Foreskin keratinocyte (primary cell): ENCODE measurements at places on chromosomes 1 and 21.

DNA sequence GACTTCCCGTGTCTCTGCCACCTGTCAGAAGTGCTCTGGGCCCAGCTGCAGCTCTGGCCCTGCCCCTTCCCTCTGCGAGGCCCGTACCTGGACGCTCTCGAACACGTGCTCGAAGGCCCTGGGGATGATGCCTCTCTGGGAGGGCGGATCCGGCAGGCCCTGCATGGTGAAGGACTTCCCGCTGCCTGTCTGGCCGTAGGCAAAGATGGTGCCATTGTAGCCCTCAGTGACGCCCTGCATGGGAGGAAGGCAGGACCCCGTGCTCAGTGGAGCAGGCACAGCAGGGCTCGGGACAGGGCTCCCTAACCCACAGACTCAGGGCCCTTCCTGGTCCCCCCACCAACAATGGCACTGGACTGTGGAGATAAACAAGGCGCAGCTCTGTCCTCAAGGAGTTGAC is 2.4 kb downstream of the KIF17 start:
- DNase-seq, result no peak

DNA sequence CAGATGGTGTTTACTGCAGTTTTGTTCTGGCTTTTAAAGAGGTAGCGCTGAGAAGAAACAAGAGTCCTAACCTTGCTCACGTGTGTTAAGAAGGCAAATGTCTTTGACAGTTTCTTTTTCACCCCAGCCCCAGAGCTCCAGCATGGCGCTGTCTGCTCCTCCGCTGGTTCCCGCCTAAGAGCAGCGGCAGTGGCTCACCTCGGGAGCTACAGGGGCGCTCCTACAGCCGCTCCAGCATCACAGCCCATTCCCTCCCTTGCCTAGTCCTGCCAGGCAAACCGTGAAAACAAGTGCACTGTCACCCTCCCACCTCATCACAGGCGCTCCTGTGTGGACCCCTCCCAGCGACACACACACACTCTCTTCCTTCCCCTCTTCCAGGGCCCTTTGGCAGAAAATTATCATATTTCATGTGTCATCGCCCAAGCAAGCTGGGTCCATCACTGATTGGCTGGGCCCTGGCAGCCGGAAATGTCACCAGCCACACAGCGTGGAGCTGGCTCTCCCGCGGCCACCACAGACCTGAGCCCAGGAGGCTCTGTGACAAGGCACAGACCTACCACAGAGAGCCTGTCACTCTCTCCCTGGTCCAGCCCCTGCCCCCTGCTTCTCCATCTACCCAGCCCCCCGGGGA is 1.2 kb upstream of the HIVEP3 start:
- DNase-seq, result no peak

- DNase-seq, result no peak
These were observed 156.6 kb downstream of the GREM2 start for GRCh38 chr1:240455228-240455821.

DNA sequence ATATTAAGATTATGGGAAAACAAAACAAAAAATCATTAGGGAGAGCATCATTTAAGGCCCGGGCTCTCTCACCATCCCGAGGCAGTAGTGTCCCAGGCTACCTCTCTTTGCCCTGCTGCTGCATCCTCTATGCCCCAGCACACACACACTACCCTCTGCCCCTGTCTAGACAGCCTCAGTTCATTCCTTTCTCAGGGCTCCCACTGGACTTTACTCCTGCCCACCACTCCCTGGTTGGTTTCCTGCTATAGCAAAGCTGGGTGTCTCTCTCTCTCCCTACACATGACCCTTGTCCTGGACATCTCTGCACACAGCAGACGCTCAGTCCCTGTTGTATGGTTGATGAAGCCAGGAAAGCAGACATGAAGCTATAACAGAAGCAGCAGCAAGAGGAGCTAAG is 30.7 kb downstream of the GNG12 start:
- no peak for DNase-seq

DNA sequence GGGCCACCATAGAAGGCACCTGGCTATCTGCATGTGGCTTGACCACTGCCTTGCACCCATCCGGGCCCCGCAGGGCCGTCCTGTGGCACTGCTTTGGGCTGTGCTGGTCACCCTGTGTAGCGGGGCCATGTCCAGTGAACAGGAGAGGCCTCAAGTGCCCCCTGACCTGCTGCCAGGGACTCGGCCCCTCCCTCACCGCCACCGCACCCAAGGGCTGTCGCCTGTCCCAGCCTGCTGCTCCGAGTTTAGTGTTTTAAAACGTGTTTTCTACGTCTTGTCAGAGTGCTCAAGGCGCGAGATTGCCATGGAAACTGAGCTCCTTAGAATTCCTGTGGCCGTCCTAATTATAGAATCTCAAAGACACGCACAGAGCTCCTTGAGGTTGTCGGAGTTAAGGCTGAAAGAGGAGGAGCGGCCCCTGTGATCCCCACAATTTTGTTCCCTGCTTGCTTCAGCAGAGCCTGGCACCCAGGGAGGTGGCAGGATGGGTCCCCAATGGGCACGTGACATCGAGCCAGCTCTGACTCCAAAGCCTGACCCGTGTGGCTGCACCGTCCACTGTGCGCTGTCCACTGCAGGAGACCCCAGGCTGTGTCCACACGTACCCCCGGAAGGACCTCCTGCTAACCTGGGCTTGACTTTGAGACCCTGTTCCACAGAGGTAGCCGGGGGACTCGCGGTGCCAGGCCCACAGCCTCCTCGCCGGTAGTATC is 66.2 kb downstream of the FAAP20 start:
- DNase-seq, result no peak

GRCh38 chr1:246221485-246222255 is 285.4 kb downstream of the SMYD3 start:
- DNase-seq, result no peak

DNA sequence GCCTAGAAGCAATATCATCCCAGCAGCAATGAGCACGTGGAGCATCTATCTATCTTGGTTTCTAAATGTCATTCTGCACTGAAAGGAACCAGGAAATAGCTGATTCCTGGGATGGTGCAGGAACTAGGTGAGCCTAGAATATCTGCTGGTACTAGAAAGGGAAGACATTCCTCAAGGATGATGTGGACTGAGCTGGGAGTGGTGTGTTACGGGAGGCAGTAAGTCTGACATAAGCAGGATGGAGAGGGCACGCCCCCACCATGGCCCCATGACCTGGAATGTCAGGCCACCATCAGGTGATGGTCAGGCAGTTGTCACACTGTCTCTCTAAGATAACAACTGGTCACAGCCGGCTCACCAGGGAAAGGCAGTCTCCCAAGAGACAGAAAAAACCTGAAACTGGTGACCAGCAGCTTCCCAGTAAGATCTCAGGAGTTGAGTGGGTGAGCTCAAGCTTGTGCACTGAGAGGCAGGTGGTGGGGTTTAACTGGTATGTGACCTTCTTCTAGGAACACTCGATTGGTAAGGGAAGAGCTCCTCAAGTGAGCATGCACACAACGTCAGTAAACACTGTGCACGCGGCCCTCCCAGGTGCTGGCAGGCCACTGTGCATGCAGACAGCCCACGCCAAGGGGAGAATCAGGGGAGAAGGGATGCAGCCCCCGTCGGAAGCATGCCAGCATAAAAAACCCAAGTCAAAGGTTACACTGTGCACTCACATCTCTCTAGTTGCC is 148.7 kb downstream of the ADSS2 start:
- peak; percentile 84 for DNase-seq

- DNase-seq, result no peak
These were observed 8.4 kb upstream of the FAAP20 start for GRCh38 chr1:2202843-2203601.

GRCh38 chr1:185322636-185323035 is 5.6 kb upstream of the IVNS1ABP start:
- no peak for DNase-seq

DNA sequence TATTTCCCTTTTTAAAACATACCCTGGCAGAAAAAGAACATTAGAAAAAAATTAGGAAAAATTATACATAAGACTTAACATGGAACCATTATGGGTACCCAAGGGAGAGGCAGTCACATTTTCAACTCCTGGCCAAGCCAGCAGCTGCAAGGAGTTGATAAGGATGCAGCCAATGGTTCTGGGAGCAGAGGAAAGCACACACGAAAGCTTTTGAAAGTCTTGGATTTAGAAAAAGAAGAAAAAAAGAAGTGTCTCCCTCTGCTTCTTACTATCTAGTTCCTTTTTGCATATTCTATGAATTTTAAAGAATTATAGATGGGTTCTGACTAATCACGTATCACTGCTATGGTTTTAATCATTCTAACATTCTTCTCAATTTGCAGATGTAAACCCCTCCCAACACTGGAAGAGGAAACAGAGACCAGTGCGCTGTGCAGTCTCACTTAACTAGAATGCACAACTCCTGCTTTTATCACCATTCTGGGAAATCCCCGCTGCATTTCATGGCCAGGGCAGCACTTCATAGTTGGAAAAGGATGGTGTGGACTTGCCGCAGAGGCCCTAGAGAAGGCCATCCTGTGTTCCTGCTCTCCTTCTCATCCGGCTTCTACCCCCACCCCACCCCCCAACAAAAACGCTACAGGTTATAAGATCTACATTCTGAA is 2.7 kb upstream of the CD58 start:
- no peak for DNase-seq

DNA sequence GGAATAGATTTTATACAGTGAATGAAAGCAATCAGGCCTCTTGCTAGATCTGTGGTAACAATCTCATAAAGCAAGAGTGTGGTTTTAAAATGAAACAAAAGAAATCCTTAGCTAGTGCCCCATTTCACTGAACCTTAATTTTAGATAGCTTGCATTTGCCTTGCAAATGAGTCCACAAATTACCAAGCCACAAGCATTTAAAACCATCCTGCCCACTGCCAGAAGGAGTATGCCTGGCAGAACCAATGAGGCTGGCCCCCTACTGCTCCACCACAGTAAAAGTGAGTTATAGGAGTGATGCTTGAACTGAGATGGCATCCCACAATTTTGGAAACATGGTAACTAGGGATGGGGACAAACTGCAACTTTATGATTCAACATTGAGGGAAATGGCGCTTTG is 206.4 kb upstream of the LMO4 start:
- DNase-seq, result no peak

- DNase-seq, result peak; percentile 80
These were observed 206.8 kb upstream of the ESRRG start for GRCh38 chr1:216929870-216930582.

- no peak for DNase-seq
These were observed 5.4 kb downstream of the NECTIN4 start for GRCh38 chr1:161083748-161084596.

- no peak for DNase-seq
These were observed 206.9 kb upstream of the SNX7 start for GRCh38 chr1:98454666-98455065.

DNA sequence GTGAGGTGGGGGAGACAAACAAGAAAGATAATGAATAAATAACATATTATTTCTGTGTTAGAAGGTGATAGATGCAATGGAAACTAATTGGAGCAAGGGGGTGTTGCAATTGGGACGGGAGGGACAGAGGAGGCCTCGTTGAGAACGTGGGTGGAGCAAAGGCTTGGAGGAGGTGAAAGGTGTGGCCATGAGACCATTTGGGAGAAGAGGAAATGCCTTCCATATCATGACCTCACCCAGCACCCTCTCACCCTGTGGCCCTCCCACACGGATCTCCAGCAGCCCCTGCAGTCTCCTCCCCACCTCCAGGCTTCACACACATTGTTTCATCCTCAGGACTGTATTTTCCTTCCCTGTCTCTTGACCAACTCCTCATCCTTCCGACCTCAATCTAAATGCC is 85.3 kb upstream of the ARHGAP29 start:
- DNase-seq, result peak; percentile 78

DNA sequence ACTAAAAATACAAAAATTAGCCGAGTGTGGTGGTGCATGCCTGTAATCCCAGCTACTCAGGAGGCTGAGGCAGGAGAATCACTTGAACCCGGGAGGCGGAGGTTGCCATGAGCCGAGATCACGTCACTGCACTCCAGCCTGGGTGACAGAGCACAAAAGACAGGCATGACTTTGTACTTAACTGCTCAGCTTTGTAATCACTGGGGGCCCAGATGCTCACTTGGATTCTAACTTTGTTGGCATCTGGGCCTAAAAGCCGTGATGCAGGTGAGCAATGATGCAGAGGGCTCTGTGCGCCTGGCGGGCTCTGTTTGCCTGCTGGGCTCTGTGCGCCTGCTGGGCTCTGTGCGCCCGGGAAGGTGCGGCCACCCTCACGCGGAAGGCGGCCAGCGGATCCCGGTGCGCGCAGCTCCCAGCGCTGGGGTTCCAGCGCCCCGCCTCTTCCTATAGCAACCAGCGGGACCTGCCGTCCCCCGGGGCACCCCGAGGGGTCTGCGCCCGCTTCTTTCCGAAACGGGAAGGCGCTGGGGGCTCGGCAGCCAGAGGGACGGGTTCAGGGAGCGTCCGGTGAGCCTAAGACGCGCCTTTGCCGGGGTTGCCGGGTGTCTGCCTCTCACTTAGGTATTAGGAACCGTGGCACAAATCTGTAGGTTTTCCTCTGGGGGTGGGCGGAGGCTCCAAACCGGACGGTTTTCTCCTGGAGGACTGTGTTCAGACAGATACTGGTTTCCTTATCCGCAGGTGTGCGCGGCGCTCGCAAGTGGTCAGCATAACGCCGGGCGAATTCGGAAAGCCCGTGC is 31.7 kb downstream of the PRMT2 start:
- DNase-seq, result peak; percentile 35

DNA sequence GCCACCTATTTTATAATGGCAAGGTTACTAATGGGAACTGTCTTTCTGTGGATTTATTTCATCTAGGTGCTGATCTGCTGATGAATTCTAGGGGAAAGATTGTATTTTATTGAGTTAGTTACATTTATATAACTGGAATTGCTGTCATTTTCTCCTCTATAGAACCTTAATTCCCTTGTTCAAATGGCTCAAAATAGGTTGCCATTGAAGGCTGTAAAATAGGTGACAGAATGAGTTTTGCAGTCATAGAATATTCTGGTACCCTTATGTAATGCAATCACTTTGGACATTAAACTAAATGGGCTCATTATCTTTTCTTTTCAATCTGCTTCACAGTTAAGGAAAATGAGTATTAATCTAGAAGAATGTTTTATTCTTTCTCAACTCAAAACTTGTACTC is 131.0 kb downstream of the CTH start:
- DNase-seq, result no peak

DNA sequence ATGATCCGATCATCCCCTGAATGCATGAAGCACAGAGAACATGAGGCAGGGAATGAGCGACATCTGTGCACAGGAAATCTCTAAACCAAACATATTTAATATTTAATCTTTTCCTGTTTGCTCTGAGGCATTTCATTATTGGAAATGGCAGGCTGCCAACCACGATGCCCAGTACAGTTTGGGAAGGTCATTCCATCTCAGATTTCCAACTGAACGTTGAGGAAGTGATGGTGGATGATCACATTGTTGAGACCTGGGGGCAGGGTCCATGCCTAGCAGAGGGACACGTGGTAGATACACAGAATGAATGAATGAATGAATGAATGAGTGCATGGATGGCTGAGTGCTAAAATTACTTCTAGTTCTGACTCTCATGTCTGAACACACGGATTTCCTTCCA is 15.9 kb upstream of the FASLG start:
- no peak for DNase-seq

GRCh38 chr1:50110656-50111055 is 1.9 kb downstream of the ELAVL4 start:
- DNase-seq, result no peak
